IPS DF 19.7 (cell line): ENCODE measurements at places on chromosomes 5 and 9.
A peak's percentile ranks its signal among the peaks of the same experiment; 100 is the strongest.

DNA sequence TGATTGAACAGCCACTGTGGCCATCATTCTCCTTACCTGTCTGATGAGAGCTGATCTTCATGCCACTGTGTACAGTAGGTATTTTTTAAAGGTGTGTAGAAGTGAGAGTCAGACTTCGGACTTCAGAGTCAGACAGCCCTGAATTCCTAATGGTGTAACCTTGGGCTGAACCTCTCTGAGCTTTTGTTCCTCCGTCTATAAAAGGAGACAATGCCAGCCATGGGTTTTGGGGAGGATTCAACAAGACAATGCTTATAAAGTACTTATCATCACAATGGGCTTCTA lies 18.7 kb downstream of the GSN start:
- DNase-seq: no peak

DNA sequence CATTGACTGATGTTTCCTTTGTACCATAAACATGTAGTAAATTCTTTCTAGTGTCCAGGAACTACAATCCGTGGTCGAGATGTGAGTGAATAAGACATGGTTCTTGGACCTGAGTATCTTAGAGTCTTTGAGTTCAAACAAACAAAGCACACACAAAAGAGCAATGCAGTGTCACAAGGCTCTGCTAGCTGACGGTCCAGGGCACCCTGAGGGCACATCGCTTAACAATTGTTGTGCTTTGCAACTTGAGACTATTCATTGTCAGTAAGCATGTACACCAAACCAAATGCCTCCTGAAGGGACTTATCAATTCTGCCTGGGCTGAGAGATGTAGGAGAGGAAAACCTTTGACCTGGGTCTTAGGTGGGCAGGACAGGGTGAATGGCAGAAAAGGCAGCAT lies 84.8 kb downstream of the CAMK4 start:
- DNase-seq: peak; percentile 17

- DNase-seq: no peak
These were observed at the start of gene TLR4 for GRCh38 chr9:117704024-117704575. TLR4 (plus strand) TSS chr9:117704403; CDS start chr9:117704473, 70 bp downstream.

GRCh38 chr9:79447762-79448161 lies 124.0 kb upstream of the TLE4 start:
- DNase-seq: no peak

GRCh38 chr5:127739807-127740384 lies 36.7 kb downstream of the CCDC192 start:
- no peak for DNase-seq

GRCh38 chr9:123338710-123339665 lies 17.0 kb upstream of the CRB2 start:
- DNase-seq: no peak

- DNase-seq: no peak
These were observed 4.2 kb upstream of the PSMD5 start for GRCh38 chr9:120846906-120847305.

- no peak for DNase-seq
These were observed 64.6 kb downstream of the SVEP1 start for GRCh38 chr9:110514897-110515296.

GRCh38 chr9:101445353-101446029 lies 9.9 kb upstream of the ALDOB start:
- no peak for DNase-seq

GRCh38 chr9:9246726-9247125 lies 1366.1 kb downstream of the PTPRD start:
- DNase-seq: no peak

DNA sequence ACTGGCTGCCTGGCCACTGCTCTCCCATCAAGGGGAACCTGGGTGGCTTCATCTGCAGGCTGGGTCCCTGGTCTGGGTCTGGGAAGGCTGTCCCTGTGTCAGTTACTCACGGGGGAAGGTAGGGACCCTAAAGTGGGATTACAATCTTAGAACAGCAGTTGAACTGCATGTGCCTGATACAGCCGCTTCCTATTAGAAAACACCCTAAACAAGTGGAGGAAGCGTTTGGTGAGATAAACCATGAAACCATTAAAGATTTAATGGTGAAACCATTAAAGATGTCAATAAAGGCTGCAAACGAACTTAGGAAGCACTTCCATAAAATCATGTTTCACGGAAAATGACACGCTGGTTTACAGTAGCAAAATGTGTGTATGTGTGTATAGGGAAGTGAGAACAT lies 2.5 kb upstream of the GFI1B start:
- no peak for DNase-seq

DNA sequence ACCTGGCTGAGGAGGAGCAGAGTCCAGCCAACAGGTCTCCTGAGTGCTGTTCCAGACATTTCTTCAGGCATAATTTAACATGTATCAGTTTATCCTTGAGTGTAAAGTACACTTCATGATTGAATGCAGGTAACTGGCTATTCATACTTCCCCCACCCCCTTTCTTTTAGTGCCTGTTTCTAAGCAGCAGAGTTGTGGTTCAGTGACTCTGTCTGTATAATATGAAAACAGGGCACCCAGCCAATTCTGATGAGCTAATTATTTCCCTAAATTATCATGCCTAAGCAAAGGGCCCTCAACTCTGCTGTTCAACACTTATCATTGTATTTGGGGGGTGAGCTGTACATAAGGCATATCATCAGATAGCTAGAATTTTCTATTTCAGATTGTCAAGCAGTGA lies 51.9 kb upstream of the ZSWIM6 start:
- no peak for DNase-seq

- DNase-seq: no peak
These were observed 1.0 kb upstream of the PTBP3 start for GRCh38 chr9:112334432-112334841.

DNA sequence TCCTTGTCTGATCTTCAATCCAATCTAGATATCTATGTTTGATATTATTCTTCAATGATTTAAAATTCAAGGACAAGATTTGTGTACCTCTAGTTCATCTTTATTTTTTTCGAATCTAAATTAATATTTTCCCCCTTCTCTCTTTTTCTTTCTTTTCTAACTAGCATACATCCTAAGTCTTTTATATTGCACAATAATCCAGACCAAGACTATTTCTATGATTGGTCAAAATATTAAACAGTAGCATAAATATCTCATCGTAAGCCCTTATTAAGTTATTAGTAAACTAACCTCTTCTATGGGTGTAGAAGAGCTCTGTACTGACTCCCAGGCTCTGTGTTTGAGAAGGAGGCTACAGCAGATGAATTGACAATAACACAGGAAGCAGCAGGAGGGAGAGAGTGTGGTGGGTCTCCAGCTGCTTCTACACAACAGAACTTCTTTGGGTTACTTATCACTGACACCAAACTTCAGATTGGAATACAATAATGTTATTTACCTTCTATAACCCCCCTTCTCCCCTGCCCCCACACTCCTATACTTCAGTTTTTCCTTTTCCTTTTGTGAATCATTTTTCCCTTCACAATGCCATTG lies 11.9 kb upstream of the PLCXD3 start:
- DNase-seq: no peak

DNA sequence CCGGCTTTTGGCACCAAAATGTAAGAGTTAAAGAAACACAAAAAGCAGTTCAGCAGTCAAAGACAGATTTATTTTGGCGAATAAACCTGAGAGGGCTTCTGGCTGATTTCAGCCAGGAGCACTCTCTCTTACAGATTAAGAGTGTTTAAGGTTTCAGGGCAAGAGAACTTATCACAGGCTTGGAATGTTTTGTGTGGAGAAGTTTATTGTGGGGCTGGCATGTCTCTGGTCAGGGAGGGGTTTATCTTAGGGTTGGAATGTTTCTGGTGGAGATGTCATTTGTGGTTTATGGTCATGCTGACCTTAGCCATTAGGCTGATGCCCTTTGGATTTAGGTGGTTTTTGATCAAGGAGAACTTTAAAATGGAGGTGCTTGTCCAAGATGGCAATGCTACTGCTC lies 622.3 kb upstream of the PTPRD start:
- no peak for DNase-seq

DNA sequence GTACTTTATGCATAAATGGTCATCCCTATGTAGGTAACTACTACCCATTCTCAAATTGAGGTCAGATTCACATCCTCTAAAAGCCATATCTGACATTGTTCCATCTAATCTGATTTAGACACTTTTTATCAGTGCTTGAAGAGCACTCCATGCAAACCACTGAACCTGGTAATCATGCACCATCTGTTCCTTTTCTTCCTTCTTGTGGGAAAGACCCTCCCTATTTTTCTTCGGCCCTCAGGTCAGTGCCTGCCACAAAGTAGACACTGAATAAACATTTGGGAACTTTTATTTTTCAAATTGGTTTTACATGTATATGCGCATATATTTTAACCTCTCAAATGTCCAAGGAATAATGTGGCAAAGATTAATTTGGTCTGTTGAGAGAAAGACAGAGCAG lies 26.0 kb upstream of the PDE4D start:
- no peak for DNase-seq

GRCh38 chr5:131289738-131290137 lies 25.9 kb downstream of the CDC42SE2 start:
- no peak for DNase-seq

DNA sequence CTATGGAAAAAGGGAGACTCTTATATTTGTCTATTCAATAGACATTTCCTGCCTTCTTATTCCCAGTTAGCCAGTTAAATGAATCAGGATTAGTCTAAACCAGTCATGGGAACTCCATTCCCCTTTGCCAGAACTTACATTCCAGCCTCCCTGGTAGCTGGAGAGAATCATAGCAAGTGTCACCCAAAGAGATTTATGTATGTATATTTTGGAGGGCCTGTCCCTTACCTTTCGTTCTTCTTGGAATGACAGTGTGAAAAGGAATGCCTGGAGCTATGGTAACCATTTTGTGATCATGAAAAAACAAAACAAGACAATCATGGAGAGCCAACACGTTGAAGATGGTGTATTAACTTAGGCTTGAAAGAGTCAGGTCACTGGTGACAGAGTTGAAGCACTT lies 627.7 kb downstream of the CCDC171 start:
- DNase-seq: no peak

GRCh38 chr9:121622387-121623203 lies 28.8 kb upstream of the DAB2IP start:
- DNase-seq: no peak

DNA sequence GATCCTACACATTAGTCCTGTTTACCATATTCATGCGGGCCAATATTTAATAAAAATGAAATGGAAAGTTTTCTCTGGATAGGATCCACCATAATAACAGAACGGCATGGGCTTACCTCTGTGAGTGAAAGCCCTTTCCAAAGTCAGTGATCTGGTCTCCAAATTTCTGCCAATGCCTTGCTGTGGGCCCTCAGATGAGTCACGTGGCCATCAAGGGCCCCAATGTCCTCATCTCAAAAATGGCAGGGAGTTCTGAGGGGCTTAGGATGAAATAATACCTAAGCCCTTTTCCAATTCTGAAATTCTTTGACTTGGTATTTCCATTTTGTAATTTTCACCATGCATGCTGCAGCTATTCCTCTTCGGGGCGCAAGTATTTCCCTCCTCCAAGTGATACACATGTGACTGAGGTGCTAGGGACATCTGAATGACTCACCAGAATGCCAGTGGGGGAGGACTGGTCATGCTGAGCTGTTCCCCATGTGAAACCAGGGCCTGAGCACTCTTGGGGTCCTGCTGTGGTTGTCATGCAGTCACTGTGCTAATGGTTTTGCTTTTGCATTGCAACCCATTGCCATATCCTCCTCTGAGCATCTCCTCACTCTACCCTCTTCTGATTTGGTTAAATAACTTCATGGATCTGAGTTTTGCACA lies 35.0 kb downstream of the ITK start:
- DNase-seq: no peak

GRCh38 chr5:10984021-10984715 lies 223.1 kb upstream of the DAP start:
- DNase-seq: no peak

GRCh38 chr9:92504881-92505280 lies 22.6 kb upstream of the ASPN start:
- no peak for DNase-seq

- no peak for DNase-seq
These were observed 157.7 kb upstream of the SLC24A2 start for GRCh38 chr9:19946441-19947109.

DNA sequence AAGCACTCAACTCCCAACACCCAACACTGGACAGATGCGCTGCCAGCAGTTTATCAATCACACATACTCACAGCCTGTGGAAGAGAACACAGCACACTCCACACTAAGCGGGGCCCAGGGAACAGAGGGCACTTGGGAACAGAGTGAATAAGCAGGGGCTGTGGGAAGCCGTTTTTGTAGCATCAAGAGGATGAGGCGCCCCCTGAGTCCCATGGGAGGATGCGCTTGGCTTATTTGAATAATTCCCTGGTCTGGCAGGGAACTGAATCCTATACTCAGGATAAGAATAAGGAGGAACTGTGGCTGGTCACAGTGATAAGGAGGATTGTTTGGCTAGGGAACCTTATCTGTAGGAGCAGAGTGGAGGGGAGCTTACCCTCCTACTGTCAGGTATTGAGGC lies 96.1 kb upstream of the DNAH5 start:
- DNase-seq: no peak
